Fibroblast of the aortic adventitia (primary cell): ENCODE measurements at places on chromosomes 6 and 20. TPM values are rescaled to one million over a fixed set of nuclear protein-coding genes. Genes with fewer than 3 reads are reported as not detected.

- peak; percentile 36 for DNase-seq
Observed at GRCh38 chr6:42316981-42317380, 99.3 kb upstream of the MRPS10 start.

DNA sequence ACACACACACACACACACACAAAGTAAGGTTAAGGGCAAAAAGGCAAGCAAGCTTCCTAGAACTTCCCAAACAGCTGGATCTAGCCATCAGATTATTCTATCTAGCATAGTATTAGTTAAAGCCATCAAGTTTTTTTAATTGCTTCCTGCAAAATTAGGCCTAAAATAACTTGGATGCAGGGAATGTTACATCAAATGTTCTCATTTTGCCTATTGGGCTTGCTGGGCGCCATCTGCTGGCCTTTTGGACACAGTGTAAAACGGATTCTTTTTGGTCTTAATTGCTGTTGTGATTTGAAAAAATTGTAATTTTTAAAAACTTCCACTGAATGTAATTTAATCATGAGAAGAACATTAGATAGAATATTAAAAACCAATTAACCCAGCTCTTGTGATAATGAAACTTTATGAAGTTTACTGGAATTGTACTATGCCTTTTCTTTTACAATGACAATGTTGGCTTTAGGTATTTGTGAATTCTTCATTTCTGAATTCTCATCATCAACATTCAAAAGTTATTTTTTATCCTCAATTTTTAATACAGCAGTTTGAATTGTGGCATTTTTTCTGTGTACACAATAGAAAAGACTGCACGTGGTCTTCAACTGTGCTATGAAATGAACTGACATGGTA is 6.8 kb downstream of the MKKS start:
- peak; percentile 79 for DNase-seq

GRCh38 chr6:112933947-112934346 is 586.8 kb downstream of the RFPL4B start:
- no peak for DNase-seq

GRCh38 chr6:161772176-161772575 is 498.3 kb upstream of the AGPAT4 start:
- DNase-seq: no peak

- peak; percentile 6 for DNase-seq
Observed at GRCh38 chr6:98946266-98946878, 1.4 kb downstream of the FBXL4 start.

GRCh38 chr6:100751590-100751989 is 129.5 kb downstream of the ASCC3 start:
- no peak for DNase-seq

GRCh38 chr6:84771125-84771755 is 6.8 kb upstream of the TBX18 start:
- no peak for DNase-seq

DNA sequence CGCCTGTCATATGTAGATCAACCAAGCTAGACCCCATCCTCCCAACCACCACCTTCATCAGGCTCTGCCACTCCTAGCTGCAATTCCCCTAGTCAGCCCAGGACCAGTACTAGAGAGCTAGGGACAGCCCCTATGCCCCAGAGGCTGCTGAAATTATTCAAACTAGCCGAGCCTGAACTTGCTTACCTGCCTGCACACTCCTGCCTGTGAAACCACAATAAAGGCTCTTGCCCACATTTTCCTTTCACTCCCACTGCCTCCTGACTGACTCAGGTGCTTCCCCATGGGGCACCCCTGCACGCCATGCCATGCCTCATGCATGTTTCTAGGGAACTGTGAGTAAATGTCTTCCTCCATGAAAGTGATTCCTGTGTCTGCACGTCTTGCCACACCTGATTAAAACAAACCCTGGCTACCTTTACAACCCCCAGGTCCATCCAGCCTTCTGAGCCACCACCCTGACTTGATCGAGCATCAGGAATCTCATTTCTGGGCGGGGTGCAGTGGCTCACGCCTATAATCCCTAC is 66.5 kb upstream of the IER3 start:
- DNase-seq: no peak

DNA sequence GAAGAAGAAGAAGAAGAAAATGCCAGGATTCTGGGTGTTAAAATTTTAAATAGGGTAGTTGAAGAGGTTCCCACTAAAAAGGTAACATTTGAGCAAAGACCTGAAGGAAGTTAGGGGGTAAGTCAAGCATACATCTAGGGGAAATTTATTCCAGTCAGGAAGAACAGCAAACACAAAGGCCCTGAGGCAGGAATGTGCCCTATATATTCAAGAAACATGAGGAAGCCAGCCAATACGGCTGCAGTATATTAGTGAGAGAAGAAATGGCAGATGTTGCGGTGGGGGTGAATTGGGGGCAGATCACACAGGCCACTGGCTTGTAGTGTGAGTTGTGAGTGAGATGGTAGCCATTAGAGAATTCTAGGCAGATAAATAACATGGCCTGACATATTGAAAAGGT is 6.0 kb downstream of the ZNF76 start:
- no peak for DNase-seq

DNA sequence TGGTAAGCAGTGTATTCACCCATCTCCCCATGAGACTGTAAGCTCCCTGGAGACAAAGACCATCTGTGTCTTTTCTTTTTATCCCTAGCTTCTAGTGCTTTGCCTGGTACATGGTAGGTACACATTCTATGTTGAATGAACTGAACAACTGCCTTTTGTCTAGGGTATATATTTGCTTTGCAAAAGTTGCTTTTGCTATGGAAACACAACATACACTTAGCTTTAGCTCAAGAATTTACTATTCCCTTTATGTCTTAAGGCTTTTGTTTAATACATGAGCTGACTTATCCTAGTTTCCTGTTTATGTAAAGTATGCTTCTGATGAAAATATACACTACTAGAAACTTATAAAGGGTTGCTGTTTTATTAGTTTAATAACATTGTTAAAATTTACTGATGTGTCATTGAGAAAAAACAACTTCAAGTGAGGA is 198.2 kb downstream of the PRL start:
- DNase-seq: no peak

DNA sequence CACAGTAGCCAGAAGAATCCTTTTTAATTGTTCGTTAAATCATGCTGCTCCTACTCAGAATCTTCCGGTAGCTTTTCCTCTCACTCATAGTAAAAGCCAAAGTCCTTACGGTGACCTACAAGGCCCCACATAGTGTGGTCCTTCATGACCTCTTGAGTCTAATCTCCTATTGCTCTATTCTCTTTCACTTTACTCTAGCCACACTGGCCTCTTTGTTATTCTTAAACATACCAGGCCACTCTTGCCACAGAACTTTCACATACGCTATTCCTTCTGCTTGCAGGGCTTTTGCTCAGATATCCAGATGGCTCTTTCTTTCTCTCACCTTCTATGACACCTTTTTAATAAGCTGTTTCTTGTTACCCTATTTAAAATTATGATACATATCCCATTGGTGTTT is 25.7 kb downstream of the ZNF391 start:
- no peak for DNase-seq

DNA sequence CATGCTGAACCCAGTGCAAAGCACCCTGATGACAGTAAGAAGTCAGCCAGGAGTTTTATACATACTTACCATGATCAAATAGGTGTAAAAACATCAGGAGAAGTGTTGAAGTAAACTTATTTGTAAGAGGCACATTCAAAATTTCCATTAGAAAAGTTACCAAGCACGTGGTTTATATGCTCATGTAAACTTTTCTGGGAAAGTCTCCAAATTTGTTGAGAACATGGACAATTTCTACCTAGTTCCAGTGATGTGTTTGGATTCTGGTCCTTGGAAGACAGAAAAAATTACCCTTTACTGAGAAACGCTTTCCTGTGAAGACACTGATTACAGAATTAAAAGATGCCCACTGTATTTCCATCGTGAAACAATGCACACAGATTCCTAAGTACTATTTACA is 288.9 kb upstream of the CDH4 start:
- no peak for DNase-seq

DNA sequence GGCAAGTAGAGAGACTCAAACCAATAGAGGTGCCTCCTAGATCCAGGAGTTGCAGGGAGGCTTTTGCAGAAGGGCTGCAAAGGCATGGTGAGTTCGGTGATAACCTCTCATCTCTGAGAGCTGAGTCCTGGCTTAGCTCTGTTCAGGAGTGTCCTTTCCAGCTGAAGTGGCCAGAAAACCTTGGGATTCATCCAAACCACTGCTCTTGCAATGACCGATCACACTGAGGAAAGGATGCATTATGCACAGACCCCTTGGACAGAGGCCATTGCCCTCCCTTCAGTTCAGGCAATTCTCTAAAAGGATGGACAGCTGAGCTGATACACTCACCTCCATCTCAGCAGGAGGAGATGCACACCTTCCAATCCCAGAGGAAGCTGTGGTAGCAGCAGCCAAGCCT is 158.8 kb upstream of the ENPP5 start:
- DNase-seq: peak; percentile 59

- DNase-seq: no peak
Observed at GRCh38 chr6:100453701-100454521, 10.8 kb downstream of the SIM1 start.

DNA sequence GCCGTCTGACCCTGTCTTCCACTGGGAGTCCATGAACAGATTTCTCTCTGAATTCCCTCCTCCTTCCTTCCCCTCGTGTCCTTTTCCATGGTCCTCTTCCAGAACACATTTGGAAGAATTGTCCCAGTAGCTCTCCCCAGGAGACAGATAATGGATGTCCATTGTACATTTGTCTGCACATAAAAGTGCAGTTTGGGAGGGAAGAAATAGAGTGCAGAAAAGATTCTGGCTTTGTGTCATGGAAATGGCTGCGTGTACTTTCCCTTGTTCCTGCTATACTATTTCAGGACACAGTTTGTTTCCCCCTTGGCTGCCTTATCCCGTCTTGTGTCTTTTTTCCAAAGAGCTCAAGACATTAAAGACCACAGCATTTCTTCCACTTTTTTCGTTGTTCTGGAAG is 127.6 kb downstream of the SYNDIG1 start:
- DNase-seq: no peak

DNA sequence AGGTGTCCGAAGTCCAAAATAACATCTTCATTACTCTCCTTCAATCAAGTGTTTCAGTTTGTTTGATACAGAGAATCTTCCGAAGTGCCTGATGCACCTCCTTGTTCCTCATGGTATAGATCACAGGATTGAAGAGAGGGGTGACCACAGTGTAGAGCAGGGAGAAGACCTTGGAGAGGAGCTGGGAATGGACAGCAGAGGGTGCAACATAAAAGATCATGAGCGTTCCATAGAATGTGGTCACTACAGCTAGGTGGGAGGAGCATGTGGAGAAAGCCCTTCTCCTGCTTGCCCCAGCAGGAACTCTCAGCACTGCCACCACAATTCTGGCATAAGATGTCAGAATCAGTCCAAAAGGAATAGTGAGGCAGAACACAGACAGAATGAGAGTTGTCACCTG is 11.9 kb downstream of the OR12D1 start:
- DNase-seq: no peak

GRCh38 chr6:138537106-138537505 is 37.8 kb upstream of the NHSL1 start:
- peak; percentile 88 for DNase-seq

DNA sequence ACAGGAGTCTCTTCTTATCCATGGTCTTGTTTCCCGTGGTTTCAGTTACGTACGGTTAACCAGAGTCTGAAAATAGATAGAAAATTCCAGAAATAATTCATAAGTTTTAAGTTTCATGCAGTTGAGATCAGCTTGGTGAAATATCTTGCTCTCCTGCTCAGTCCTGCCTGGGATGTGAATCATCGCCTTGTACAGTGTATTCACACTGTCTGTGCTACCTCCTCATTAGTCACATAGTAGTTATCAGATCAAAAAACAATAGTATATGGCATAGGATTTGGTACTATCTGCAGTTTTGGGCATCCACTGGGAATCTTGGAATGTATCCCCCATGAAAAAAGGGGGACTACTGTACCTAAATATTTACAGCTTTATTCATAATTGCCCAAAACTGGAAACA is 22.7 kb upstream of the MOCS1 start:
- peak; percentile 14 for DNase-seq

GRCh38 chr6:6891949-6892461 is 215.8 kb upstream of the RREB1 start:
- DNase-seq: no peak

GRCh38 chr6:125259354-125259736 is 42.4 kb downstream of the HDDC2 start:
- no peak for DNase-seq

- no peak for DNase-seq
Observed at GRCh38 chr20:4926531-4927156, 74.7 kb downstream of the SLC23A2 start.

GRCh38 chr6:49556429-49556837 is 6.0 kb downstream of the C6orf141 start:
- DNase-seq: peak; percentile 73

GRCh38 chr20:58636983-58637421 is 14.1 kb upstream of the STX16 start:
- DNase-seq: no peak

DNA sequence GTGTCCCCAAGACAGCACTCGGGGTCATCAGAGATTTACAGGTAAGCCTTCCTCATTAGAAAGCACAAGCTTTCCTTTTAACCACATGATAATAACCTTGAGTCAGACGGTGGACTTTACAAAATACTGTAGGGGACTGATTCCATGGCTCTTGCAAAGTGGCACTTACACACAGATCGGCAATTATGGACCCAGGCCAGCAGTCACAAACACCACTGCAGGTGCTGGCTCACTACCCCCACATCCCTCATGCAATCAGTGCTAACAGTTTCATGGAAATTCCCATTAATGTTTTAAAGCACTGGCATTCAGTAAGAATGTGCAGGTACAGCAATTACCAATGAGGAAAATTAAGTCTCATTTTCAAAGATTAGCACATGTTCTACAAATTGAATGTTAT is 516.5 kb downstream of the PRKN start:
- DNase-seq: no peak

Gene BMP5
- total RNA-seq: not detected in 2 replicates

Gene MAPK13
- total RNA-seq: 2.3 and 15.6 TPM in 2 replicates

Gene CLPSL1
- not detected in 2 replicates for total RNA-seq

Gene FAM217A
- not detected in 2 replicates for total RNA-seq

Gene C6orf136
- 1.1 and 5.2 TPM in 2 replicates for total RNA-seq

Gene HSPA12B
- 0.18 and 8.3 TPM in 2 replicates for total RNA-seq

Gene DNAH8
- total RNA-seq: 0.08 TPM in 1 of 2 replicates, not detected in the other

Gene PRL
- total RNA-seq: not detected in 2 replicates
